CD4-positive, alpha-beta T cell treated with Interleukin-4 for 4 hours (primary cell): ENCODE measurements at places on chromosomes 1 and 21.
A peak's percentile ranks its signal among the peaks of the same experiment; 100 is the strongest.

DNA sequence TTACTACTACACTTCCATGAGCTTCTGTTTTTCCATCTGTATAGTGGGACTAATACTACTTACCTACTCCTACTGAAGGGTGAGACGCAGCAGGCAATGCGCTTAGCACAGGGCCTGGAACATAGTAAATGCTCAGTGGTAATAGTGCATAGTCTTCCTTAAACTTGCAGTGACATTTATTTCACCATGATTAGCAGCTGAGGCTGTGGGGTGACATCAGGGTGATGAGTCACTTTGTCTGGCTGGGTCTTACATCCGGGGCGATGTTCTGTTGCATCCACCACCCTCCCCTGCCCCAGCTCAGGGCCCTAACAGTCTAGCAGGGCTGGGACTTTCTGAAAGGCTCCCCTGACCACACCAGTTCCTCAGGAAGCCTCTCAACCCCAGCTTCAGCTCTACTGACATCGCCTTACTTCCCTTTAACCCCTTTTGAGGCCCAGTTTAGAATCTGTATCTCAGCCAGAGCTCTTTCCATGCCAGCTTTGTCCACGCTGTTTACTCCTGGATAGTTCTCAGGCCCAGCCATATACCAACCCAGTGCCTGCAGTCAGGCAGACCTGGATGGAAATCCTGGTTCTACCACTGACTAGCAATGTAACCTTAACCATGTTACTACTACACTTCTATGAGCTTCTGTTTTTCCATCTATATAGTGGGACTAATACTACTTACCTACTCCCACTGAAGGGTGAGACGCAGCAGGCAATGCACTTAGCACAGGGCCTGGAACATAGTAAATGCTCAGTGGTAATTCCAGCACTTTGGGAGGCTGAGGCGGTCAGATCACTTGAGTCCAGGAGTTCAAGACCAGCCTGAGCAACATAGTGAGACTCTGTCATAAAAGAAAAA lies 66.3 kb downstream of the CD58 start:
- peak; percentile 97 for DNase-seq

DNA sequence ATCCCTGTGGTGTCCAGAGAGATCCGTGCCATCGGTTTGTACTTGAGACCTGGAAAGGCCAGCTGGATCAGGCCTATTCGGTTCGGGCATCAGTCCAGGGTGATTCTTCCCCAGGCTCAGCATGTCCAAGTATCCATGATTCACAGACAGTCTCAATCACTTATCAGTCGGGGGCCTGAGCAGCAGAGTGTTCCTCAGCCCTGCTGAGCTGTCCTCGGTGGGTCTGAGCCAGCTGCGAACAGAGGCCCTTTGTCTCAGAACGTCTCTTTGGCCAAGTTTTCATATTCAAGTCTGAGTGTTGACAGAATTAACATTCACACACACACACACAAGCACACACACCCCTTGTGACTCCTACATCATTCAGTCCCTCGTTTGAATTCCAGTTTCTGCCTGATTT lies 33.4 kb upstream of the OSBPL9 start:
- no peak for DNase-seq

DNA sequence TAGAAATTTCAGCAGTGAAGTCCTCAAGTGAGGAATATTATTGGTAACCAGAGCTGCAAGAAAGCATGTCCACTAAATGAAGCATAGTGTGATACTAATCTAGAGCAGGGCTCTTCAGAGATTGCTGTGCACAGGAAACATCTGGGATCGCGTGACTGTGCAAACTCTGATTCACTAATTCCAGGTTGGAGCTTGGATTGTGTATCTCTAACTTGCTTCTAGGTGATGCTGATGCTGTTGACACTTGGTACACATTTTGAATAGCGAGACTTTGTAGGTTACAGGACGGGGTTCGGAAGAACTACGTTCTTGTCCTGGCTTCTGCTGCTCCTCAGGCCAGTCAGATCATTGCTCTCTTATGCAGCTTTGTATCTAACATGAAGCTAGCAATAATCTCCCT lies 66.5 kb downstream of the PRRX1 start:
- DNase-seq, result no peak

DNA sequence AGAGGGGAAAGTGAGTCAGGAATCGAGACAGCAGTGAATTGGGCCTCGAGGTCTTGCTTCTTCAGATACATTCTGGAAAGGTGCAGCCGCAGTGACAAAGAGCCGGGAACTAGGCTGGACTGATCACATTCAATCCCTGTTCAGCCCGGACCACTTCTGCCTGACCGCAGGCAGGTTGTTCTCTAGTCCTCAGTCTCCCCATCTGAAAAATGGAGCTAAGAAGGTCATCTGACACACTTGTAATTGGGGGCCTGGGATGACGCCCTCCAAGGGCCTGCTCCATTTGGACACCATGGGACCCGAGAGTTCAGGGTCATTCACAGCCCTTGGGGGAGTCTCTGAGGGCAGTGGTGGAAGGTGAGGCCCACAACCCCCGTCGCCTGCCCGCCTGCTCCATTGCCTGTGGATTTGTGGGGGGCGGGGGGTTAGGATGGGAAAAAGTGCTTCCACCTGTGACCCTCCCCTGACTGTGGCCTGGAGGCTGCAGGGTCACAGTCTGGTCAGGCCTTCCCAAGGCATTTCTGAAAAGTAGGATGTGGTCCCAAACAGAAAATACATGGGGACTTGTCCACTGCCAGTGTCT lies 87.9 kb upstream of the CSF3R start:
- DNase-seq, result no peak

GRCh38 chr1:66346057-66346795 lies 187.7 kb upstream of the SGIP1 start:
- peak; percentile 60 for DNase-seq

DNA sequence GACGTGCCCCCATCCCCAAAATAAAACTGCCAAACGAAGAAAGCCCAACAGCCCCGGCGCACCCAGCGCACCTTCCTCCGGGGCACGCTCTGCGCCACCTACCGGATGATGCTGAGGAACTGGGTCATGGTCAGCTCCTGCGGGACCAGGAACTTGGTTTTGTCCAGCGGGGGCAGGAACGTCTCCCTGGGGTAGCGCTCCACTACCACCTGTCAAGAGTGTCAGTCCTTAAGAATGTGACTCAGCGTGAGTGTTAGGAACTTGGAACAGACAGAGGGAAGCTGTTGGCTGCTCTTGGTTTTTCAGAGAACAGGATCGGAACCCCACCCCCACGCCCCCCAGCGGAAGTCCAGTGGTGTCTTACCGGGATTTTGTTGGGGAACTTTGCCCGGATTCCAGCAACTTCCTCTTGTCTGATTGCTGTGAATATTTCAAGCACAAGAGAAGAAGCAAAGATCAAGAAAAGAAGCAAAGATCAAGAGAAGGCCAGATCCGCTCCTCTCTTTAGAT lies 431 bp downstream of the MAP1LC3C start:
- peak; percentile 19 for DNase-seq
